Esophagus mucosa (tissue), 1 donor: ENCODE measurements at places on chromosomes 3 and 15. TPM values are rescaled to one million over a fixed set of nuclear protein-coding genes. Genes with fewer than 3 reads are reported as not detected.

GRCh38 chr3:104933972-104934371 is 432.7 kb upstream of the ALCAM start:
- no peak for ATAC-seq

DNA sequence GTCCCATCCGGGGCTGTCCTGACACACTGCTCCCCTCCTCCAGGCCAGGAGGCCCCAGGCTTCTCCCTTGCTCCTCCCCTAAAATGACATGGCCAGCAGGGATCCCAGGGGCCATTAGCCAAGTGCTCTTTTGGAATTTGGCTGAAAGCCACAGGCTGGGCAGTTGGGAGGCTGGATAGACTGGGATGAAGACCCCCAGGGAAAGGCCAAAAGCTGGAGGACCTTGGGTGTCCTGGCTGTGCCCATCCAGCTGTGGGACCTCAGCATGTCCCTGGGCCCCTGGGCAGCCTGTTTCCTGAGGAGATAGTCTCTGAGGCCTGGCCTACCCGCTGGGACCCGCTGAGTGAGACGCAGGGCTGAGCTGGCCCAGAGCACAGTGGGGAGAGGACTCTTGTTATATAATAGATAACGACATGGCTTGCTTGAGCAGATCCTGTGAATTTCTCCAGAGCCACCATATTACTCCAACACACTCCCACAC is 5.7 kb upstream of the PDE8A start:
- ATAC-seq = no peak

- no peak for ATAC-seq
Observed at GRCh38 chr15:65877749-65878148, 8.5 kb downstream of the RAB11A start.

DNA sequence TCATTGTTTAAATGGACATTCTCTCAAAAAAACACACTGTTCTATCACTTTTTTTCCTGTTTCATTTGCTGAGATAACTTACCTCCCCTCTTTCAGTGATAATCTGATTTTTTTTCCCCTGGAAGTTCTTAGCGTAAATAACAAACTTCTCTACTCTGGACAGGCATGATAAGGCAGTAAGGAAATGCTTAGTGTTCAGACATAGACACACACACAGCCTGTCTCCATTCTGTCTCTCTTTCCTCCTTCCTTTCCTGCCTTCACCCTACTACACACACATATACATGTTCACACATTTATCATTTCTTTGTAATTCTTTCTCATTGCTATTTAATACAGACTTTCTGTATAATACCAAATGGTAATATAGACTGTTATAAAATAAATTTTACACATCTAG is 470.8 kb upstream of the ROBO1 start:
- ATAC-seq = no peak

DNA sequence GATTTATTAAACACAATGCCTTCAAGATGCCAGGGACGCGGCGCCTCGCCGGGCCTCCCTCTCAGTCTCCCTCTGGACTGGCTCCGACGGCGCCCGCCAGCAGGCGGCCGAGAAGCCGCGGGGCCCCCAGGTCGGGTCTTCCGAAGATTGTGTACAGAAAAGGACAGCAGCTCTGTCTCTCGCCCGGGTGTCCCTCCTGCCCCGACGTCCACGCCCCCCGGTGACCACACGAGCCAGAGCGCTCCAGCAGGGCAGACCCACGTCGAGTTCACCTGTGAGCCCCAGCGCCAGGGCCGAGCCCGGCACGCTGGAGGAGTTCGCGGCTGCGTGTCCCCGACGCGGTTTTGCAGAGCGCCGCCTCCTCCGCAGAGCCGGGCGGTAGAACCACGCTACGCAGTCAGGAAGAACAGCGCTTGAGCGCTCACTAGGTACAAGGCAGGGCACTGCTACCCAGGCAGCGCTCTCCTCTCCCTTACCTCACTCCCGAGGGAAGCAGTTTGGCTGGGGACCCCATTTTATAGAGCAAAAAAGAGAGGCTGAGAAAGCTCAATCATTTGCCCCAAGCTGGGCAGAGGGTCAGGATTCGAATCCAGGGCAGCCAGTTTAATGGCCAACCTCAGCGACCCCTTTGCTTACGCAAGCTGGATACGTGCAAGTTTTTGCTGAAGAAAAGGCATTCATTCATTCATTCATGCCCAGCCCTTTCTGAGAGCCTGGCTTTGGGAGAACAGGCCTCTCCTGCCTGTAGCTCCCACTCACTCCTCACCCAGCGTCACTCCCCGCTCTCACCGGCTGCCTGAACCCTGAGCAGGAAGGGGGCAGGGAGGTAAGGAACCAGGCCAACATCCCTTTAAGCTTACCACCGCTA is 3.0 kb upstream of the TLE3 start:
- ATAC-seq = peak; percentile 6

DNA sequence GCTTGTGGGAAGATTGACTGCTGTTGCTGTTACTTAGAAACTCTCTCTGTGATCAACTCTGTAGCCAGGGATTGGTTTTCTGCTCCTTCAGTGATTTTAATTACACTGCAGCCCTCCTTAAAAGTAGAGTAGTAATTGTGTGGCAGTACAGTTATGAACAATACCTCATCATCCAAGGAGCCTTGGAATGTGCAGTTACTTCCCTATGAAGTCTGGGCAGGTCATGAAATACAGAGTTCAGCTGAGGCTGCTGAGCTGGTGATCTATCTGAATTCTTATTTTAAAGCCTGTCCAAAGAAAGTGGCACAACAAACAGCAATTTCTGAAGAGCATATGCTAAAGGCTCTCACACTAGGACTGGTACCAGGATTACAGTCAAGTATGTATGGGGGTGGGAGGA is 37.4 kb upstream of the MRPL3 start:
- no peak for ATAC-seq

DNA sequence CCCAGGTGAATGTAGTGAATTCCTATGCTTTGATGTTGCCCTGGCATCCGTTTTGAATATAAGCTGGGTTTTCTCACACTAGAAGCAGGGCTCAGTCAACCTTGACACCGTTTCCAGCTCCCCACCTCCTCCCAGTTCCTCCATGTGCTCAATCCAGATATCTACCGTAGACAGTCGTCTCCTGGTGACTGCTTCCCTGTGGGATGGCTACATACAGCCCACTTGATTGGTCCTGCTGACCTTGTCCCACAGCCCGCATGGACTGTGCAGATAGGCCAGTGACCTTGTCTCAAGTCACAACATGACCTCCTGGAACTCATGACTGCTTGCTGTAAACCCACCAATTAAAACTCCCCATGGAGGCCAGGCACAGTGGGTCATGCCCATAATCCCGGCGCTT is 8.1 kb downstream of the SEMA7A start:
- ATAC-seq = no peak

The CLDN16 gene
- 0.76 TPM for total RNA-seq

The GPR171 gene
- total RNA-seq = 0.32 TPM

The WDR49 gene
- 0.16 TPM for total RNA-seq

The PYGO1 gene
- 1.8 TPM for total RNA-seq

The PFKFB4 gene
- total RNA-seq = 8.3 TPM
